ENCODE measurements at places on chromosomes 16 and 17.

- no peak for DNase-seq
Measured at GRCh38 chr16:10688291-10688690, 6.4 kb downstream of the TEKT5 start.

- DNase-seq, result no peak
Measured at GRCh38 chr17:57746221-57746620, 1.1 kb upstream of the CCDC182 start.

- peak; percentile 31 for DNase-seq
Measured at GRCh38 chr17:64658931-64659330, 3.2 kb downstream of the SMURF2 start.

- DNase-seq, result no peak
Measured at GRCh38 chr17:82100502-82101298, 2.7 kb upstream of the FASN start.

All from BJ (cell line).